ENCODE measurements at places on chromosomes 16 and 17.

DNA sequence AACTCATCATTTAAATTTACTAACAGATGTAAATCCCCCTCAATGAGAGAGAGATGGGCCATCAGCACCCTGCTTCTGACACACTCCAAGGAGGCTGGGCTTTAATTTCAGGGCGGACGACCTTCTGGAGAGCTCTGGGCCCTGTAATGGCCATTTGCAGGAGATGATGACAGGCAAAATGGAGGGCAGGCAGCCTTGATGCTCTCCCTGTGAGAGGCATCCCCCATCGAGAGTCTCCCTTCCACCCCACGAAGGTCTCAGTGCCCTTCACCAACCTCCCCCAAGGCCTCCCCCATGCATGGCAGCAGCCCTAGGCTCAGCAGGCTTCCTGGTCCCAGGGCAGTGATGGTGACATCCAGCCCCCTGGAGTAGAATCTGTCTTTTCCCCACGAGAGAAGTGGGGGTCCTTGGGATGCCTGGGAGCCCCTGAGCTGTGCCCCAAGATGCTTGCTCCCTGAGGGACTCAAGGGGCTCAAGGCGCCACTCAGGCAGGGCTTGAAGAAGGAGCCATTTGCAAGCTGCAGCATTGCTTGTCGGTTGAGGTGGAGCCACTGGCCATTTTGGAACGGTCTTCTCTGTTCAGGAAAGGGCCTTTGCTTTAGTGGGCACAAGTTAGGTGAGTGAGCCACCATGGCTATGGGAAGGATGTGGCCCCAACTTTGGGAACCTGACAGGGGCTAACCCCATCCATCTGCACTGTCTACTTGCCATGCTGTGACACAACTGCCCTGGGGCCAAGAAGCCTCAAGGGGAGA, 82.6 kb downstream of the C16orf78 start:
- no peak for DNase-seq

GRCh38 chr16:56075732-56076388, 115.4 kb upstream of the GNAO1 start:
- DNase-seq, result no peak

DNA sequence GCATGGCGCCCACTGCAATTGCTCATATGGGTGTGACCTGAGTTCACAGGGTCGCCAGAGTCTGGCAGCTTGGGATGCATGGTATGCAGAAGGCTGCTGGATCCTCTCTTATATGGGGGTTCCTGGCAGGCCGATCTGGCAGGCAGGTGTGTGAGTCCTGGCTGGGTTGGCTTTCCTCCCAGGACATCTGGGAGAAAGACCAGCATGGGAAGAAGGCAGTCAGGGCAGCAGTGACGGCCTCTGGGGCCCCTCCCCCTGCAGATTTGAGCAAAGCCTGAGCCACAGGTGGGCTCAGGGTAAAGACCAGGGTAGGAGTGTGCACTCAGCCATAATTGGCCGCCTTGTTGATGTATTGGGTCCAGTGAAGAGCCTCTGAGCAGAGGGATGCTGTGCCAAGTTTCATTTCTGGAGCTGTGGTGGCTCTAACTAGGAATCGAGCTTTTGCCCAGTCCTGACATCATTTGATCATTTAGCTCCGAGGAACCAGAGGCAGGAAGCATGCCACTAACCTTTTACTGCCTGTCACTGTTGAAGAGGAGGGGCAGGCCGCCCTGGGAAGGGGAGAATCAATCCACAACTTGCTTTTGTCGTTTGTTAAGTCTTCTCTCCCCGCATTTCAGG, 174.3 kb downstream of the CCDC182 start:
- DNase-seq, result no peak

- DNase-seq, result peak; percentile 80
These were observed 6.9 kb downstream of the CHD9 start for GRCh38 chr16:53061701-53062159.

GRCh38 chr17:81655378-81656117, 794 bp downstream of the PDE6G start:
- no peak for DNase-seq

DNA sequence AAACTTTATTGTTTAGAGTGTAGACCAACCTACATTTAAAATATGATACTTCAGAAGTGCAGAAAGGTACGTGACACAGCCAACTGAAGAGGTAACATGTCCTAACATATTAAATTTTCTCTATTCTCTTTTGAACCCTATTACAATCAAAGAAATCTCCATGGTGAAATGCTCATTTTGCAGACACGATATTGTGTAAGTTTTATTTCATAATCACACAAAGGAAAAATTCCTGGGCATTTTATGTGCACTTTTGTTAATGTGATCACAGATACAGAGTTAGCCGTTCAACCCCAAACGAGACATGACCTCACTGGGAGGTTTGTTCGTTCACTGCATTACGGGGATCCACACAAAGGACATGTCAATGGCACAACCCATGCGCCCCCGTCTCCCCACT, 21.8 kb downstream of the KCNJ16 start:
- DNase-seq, result no peak

- DNase-seq, result no peak
These were observed 24.1 kb downstream of the PSMD7 start for GRCh38 chr16:74320707-74321106.

DNA sequence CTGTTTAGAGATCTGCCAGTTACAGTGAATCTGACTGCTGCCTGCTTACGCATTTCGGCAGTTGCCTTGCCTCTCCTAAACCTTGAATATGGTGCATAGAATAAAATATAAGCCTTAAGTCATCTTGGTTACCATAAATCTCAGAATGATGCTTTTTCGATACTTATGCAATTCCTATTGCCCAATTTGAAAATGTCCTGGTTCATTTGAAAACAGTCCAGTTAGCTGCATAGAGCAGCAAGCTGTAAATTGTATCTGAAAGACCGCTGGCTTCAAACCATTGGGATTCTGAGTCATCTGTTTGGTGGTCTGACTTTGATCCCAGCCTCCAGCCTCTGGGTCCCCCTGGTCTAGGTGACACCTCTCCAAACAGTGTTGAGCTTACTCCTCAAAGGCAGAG, 2.7 kb upstream of the PRKCA start:
- DNase-seq, result no peak

GRCh38 chr17:32627239-32627996, 140.6 kb downstream of the CDK5R1 start:
- no peak for DNase-seq

GRCh38 chr17:29726715-29727252, 104.1 kb upstream of the CORO6 start:
- peak; percentile 53 for DNase-seq

GRCh38 chr17:27414271-27414670, 42.0 kb upstream of the KSR1 start:
- no peak for DNase-seq

- DNase-seq, result no peak
These were observed 45.9 kb upstream of the DOC2B start for GRCh38 chr17:227078-227945.

GRCh38 chr17:81012574-81013447, 21.2 kb downstream of the CHMP6 start:
- no peak for DNase-seq

DNA sequence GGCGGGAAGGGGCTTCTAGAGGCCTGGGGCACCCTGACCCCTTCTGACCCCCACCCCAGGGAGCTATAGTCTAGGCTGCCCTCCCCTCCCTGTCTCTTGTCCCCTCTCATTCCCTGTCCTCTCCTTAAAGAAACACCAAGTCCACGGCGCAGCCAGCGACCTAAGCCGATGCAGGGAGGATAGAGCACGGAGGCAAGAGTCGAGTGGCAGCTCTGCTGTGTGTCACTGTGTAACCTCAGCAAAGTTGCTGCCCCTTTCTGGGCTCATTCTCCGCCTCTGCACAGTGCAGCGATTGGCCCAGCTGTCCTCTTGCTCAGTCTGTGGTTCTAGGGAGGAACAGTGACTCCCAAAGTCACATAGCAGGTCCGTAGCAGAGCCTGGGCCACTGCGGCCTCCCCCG, 36.5 kb upstream of the SBK1 start:
- DNase-seq, result no peak

GRCh38 chr17:63282455-63282854, 163.7 kb downstream of the CYB561 start:
- DNase-seq, result no peak

DNA sequence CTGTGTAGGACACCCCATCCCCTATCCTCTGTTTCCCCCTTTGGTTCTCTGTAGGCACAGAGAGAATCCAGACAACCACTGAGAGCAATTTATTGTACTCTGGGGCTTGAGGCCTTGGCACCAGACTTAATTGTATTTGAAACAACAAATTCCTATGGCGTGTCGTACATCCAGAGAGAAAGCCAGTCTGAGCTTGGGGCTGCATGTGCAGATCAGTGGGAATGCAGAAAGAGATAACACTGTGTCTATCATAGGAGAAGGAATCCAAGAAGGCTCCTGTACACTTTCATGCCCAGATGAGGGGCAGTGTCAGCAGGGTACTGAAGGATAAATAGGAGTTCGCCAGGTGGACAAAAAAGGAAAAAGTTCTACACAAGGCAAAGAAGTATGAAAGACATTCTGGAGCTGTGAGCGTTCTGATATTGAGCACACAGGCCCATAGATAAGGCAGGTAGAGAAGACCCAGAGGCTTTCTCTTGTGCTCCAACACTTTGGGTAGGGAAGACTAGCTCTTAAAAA, 22.0 kb upstream of the IL4R start:
- no peak for DNase-seq

DNA sequence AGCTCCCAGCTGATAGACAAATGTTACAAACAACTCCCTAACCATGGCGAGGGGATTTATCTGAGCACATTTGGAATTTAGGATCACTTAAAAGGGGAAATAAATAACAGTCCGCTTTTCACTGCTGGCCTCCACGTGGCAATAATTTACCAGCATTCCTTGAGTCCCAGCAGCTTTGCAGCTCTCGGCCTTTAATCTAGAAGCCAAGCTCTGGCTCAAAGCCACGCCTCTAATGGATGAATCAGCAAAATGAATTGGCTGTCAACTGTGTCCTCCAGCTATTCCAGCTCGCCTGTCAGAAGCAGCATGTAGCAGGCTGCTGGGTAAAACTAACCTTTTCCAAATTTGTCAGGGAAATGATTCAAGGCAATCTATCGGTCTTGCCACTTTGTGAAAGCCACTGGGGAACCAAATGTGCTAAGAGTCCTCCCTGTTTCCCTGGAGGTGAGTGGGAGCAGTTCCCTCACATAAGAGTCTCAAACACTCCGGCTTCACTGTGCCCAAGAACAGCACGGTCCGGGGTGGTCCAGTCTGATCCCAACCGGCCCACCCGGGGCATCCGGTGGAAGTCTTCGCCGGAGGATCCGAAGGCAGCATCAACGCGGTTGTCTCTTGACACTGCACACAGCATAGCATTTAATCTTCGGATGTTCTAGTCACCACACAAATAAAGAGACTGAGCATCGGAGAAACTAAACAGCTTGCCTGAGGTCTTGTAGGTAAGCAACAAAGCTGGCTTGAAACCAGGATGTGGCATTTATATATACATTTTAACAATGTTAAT, 143.3 kb downstream of the PARN start:
- no peak for DNase-seq

GRCh38 chr17:73142872-73143381, 21.9 kb upstream of the SSTR2 start:
- DNase-seq, result no peak

- no peak for DNase-seq
These were observed 14.2 kb downstream of the SLX4 start for GRCh38 chr16:3597226-3597625.

GRCh38 chr16:2429771-2430663, 770 bp downstream of the CCNF start:
- DNase-seq, result no peak

- DNase-seq, result no peak
These were observed 14.0 kb downstream of the SOX9 start for GRCh38 chr17:72134608-72135394.

GRCh38 chr17:44069974-44070454, 521 bp upstream of the G6PC3 start:
- no peak for DNase-seq

Measured in GM06990 (cell line).